Sciatic nerve (tissue), 2 donors: ENCODE measurements at places on chromosomes 12 and 14. TPM values are rescaled to one million over a fixed set of nuclear protein-coding genes. Genes with fewer than 3 reads are reported as not detected.

The FGF6 gene
- not detected for total RNA-seq

The FITM1 gene
- total RNA-seq: 0.76 TPM

The FAM90A1 gene
- total RNA-seq: not detected

The CEP170B gene
- total RNA-seq: 15.3 TPM

The PPP1R1A gene
- total RNA-seq: 21.4 TPM

The PKP2 gene
- 25.9 TPM for total RNA-seq

The SCN8A gene
- total RNA-seq: 1.5 TPM

The KRT79 gene
- total RNA-seq: not detected

The PAH gene
- total RNA-seq: not detected

The RTL1 gene
- not detected for total RNA-seq
